ENCODE measurements at places on chromosomes 2 and 18.

DNA sequence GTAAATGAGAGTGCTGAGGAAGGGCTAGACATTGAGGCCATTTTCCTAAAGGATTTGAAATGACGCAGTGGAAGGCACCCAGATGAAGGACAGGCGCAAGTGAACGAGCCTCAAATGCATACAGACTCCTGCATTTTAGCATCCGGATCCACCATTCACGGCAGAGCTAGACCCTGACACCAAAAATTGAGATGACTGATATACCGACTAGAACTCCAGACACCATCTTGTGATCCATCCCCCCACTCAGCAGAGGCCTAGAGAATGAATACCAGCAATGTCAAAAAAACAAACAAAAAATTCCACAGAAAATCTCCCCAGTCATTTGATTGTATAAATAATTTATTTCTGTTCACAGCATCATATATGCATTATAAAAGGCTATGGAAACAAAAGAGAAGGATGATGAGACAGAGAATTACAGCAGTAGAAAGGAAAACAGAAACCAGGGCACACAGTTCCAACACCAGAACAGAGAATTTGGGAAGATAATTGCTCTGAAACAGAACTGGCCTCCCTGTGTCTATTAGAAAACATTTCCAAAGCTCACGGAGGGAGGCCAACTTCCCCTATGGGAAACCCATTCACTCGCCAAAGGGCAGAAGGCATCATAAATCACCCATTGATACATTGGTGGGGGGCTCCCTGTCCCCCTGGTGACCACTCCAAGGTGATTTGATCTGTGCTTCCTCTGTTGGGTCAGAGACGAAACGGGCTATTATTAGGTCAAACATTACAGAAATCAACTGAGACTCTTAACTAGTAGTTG lies 4.0 kb downstream of the ARL4C start:
- DNase-seq: no peak

- DNase-seq: no peak
These were observed 97.0 kb downstream of the FOXI3 start for GRCh38 chr2:88355486-88355885.

DNA sequence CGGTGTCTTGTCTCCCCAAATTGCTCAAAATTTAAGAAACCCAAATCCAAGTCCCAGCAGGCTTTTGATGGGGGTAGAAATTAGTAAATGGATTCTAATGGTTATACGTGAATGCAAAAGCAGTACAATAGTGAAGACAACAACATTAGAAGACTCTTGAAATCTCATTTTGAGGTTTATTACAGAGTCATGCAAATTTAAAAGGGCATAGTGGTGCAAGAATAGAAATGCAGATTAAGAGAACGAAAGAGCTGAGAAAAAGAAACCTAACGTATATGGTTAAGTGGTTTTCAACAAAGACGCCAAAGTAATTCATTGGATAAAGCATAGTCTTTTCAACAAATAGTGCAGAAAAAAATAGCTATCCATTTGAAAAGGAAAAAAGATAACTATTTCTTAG lies 33.2 kb upstream of the CXXC1 start:
- DNase-seq: no peak

DNA sequence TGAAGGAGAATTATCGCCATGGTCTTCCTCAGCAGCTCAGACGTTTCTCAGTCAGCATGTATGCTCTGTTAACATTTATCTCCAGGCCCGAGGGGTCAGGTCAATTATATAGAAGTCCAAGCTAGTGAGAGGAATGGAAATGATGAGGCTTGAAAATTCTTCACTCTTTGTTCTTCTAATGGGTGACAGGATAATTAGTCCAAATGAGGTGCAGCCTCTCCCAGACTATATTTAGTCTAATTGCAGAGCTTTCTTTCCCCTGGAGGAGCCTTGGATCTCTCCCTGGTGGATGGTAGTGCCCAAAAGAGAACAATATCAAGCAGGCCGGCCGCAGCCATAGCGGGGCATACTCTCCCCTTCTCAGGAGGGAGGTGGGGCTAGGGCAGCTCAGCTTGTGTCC lies 51.4 kb upstream of the DTNB start:
- DNase-seq: no peak

GRCh38 chr2:46769809-46770208 lies 145.8 kb downstream of the MCFD2 start:
- DNase-seq: no peak

GRCh38 chr2:149070681-149071320 lies 32.3 kb downstream of the LYPD6B start:
- DNase-seq: no peak

- DNase-seq: no peak
These were observed 12.8 kb downstream of the MYCN start for GRCh38 chr2:15953147-15953630.

DNA sequence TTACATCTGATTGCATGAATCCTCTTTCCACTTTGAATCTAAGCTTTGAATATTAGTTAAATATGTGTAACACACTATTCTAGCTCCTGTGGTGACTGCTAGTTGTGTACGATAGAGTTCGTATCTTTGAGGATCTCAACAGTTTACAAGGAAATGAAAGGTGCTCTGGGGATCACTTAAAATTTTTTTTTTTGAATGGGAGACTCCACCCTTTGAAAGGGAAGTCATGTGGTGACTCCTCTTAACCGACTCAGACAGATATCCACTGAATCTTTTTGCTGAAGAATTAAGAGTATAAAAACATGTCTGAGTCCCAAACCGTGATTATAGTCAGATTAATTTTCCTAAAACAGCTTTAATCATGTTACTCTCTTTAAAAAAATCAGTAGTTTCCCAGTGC lies 4.0 kb downstream of the CLIP4 start:
- no peak for DNase-seq

DNA sequence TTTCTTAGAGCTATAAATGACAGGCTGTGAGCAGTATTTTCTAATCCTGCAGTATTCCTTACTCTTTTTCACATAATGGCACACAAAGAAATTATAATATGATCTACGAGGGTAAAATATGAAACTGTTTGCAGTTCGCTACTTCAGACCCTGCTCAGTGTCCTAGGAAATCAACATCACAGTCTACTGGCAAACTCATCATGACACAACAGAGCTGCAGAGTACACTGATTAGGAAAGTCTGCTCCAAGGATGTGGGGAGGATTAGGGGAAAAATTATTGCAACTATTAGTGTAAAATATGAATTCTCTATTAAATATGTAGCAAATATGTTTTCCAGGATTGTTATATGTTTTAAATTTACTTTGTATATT lies 149.2 kb upstream of the REG3G start:
- DNase-seq: no peak

- DNase-seq: peak; percentile 53
These were observed 146.3 kb upstream of the SKOR2 start for GRCh38 chr18:47397671-47398319.

GRCh38 chr2:200788121-200788718 lies 23.5 kb upstream of the BZW1 start:
- DNase-seq: no peak

DNA sequence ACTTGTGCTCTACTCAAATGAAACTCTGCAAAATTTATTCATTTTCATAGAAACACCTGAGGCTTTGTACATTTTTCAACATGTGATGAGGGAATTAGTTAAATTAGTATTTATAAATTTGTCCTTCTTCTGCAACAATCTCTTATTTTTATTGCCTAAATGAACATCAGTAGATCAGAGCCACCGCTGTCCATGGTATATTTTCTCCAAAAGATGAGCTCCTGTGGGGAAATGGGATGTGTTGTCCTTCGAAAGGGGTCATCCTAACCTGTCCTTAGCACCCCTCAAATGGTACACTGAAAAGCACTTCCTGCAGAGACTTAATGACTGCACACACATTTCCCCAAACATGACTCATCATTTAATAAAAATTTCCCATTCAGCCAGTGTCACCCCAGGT lies 714.6 kb downstream of the MBD2 start:
- DNase-seq: no peak

DNA sequence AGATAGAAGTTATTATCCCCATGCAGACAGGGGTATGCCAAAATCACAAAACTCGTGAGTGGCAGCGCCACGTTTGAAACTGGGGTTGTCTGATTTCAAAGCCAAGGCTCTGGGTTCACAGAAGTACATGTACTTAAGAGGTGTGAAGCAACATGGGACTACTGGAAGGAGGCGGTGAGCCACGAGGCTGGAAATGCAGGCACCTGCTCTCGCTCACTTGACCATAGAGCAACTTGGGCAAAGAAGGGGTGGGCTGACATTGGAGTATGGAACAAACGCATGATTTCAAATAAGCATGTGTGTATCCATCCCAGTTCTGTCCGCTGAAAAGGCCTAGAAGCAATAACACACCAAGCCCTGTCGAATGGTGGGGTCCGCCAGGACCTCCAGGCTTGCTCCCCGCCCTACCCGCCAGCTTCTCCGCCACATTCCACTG lies 593 bp upstream of the ACTR2 start:
- DNase-seq: no peak

DNA sequence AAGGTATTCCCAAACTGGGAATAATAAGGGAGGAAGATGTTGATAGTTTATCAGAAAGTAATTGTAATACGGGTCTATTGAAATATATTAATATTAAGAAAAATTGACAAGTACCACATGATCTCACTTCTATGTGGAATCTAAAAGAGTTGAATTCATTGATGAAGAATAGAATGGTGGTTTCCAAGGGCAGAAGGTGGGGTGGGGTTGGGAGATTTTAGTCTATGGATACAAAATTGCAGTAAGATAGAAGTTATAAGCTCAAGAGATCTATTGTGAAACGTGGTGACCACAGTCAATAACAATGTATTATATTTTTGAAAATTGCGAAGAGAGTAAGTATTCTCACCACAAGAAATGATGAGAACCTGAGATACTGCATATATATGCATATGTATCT lies 38.9 kb downstream of the COL3A1 start:
- DNase-seq: no peak

- no peak for DNase-seq
These were observed 310.2 kb upstream of the STON1 start for GRCh38 chr2:48219555-48220436.

- peak; percentile 60 for DNase-seq
These were observed 8.5 kb upstream of the SP140L start for GRCh38 chr2:230318190-230319121.

- DNase-seq: no peak
These were observed 66.5 kb downstream of the EPG5 start for GRCh38 chr18:45900623-45901022.

DNA sequence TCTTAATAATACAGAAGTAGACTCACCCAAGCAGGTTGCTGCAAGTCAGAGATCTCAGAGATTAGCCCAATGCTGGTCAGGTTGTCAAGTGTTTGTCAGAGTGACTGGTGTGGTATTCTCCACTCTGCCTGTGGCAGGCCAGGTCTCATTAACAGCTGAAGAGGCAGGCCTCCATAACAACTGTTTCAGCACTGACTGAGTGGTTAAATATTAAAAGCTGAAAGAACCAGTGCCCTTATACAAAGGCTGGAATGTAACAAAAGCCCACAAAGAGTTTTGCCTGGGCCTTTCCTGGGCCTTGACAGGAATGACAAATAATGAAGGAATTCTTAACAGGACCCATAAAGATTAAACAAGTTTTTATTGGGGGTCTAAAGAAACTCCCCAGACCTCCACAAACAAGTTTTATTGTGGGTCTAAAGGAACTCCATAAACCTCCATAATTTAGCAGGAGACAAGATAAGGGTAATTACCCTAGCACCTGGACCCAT lies 26.8 kb downstream of the SULT1C2 start:
- no peak for DNase-seq

DNA sequence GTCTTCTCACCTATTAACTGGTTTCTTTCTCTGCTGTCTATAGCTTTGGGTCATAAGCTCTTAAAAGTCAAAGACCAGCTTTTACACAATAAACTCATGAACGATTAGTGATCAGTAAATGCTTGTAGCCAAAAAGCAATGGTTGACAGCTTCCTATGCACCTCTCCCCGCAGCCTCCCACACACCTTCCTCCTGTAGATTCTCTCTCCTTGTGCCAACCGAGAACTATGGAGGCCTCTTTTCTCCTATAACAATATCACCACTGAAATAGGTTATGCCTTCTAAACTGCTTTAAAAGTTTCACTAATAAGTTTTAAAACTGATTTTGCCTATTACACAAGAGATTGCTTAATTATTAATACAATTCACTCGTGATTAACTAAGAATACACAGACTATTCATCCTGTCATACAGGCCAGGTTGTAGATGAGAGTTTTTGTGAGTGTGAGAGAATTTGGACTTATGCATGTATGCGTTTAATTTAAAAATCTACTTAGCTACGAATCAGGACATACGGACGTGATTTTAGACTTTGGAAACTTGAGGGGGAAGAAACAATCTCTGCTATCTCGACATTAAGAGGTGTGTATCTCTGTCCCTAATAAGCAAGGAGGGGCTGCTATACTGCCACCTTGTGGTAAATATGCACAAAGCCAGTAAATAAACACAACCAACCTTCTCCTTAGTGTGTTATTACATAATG lies 229.1 kb upstream of the RBBP8 start:
- peak; percentile 49 for DNase-seq

DNA sequence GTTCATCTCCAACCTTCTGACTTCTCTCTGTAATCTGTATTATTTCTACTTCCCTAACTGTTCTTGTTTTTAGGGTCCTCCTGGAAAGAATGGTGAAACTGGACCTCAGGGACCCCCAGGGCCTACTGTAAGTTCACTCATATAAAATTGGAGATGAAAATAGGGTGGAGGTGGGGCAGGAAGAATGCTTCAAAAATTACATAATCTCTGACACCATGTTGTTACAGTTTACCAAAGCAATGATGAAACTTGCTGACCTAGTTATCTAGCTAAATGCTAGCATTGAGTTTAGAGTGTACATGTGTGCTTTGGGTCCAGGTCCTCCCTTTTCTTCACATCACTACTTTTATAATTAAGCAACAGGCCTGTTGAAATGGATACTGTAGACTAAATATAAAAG lies 23.1 kb downstream of the COL3A1 start:
- DNase-seq: no peak

- DNase-seq: no peak
These were observed 87.3 kb downstream of the TNFRSF11A start for GRCh38 chr18:62412231-62412979.

GRCh38 chr2:112658301-112658700 lies 12.6 kb downstream of the SLC20A1 start:
- no peak for DNase-seq

- no peak for DNase-seq
These were observed 71.6 kb downstream of the GNAL start for GRCh38 chr18:11760498-11761167.

GRCh38 chr2:179749210-179749609 lies 112.2 kb downstream of the ZNF385B start:
- DNase-seq: no peak

DNA sequence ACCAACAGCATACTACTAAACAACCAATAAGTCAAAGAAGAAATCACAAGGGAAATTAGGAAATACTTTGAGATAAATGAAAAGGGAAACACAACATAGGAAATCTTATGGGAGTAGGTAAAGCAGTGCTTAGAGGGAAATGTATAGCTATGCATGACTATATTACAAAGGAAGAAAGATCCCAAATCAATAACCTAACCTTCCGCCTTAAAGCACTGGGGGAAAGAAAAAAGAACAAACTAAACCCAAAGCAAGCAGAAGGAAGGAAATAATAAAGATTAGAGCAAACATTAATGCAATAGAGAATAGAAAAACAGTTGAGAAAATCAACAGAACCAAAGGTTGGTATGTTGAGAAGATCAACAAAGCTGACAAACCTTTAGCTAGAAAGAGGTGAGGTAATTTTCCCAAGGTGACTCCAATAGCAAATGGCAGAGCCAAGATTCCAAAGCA lies 49.9 kb downstream of the DDX1 start:
- DNase-seq: no peak

- no peak for DNase-seq
These were observed 95.5 kb downstream of the GYPC start for GRCh38 chr2:126751477-126751876.

GRCh38 chr18:22285361-22286140 lies 116.2 kb downstream of the GATA6 start:
- no peak for DNase-seq

GRCh38 chr2:95185197-95185596 lies 19.6 kb downstream of the ZNF2 start:
- DNase-seq: no peak
